ENCODE measurements at places on chromosomes 7 and 10. TPM values are rescaled to one million over a fixed set of nuclear protein-coding genes. Genes with fewer than 3 reads are reported as not detected.

DNA sequence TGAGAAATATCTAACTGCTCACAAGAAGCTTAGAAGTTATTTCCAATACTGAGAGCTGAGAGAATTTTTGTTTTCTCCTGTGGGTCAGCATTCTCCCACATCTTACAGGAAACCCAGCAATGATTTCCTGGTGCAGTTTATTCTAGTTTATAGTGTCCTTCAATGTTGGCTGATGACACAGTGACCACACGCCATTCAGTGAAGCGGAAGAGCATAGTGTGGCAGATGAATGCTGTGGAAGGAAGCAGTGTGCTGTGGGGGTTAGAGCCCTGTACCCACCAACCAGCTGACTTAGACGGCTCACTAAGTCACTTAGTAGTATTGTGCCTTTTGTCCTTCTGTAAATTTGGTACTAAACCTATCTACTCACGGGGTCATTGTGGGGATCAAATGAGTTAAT, 1.4 kb upstream of the TMEM26 start:
- DNase-seq = no peak

DNA sequence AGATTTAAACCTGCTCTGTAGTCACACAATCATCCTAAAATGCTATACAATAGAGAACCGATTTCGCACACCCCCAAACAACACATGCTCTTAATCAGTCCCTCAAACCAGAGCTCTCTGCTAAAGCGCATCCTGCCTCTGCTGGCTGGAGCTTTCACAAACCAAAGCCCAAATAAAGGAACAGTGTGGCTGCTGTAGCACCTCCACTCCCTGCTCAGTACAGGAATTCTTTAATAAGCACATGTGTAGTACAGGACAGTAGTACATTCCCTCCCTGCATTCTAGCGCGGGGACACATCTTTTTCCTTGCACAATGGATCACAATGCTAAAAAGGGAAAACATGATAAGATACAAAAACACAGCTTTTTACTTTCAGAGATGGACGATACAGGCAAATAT, 684.6 kb downstream of the MAGI2 start:
- DNase-seq = peak; percentile 47

- no peak for DNase-seq
These were observed 32.8 kb downstream of the HIPK2 start for GRCh38 chr7:139744768-139745677.

GRCh38 chr10:100004805-100005510, 4.8 kb downstream of the DNMBP start:
- DNase-seq = no peak

GRCh38 chr10:79353000-79353406, 5.7 kb downstream of the PPIF start:
- DNase-seq = no peak

GRCh38 chr10:110493832-110494426, 3.8 kb upstream of the DUSP5 start:
- no peak for DNase-seq

GRCh38 chr7:25031432-25031831, 51.5 kb upstream of the OSBPL3 start:
- no peak for DNase-seq

DNA sequence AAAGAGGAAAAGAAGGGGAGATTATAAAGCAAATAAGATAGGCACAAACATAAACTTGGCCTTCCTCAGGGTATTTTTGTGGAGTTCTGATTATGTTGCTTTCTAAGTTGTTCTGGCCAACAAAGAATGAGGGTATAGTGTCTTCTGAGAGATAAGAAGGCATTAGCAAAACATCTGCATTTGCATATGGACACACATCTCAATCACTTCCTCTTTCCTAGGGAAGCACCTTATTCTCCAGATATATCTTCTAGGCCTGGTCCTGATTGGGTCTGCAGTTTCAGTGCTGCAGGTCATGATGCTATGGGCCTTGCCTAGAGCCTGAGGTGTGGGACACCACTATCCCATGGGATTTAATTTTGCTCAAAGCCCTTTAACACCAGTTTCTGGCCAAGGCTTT, 308.8 kb upstream of the PHYHIPL start:
- no peak for DNase-seq

GRCh38 chr7:143405173-143406001, 3.3 kb downstream of the EPHA1 start:
- no peak for DNase-seq

GRCh38 chr10:3813267-3813666, 28.3 kb upstream of the KLF6 start:
- no peak for DNase-seq

- no peak for DNase-seq
These were observed 106.3 kb upstream of the WAC start for GRCh38 chr10:28426392-28427159.

The RELN gene
- 0.02 TPM for total RNA-seq

The TRIM73 gene
- total RNA-seq = 4.4 TPM

The SPDYE9 gene
- not detected for total RNA-seq

The NKX1-2 gene
- total RNA-seq = not detected

The PON1 gene
- total RNA-seq = 1.8 TPM

The LIPJ gene
- 0.06 TPM for total RNA-seq

The AGR3 gene
- total RNA-seq = not detected
